ENCODE measurements at places on chromosomes 5 and 9.

- DNase-seq: no peak
Observed at GRCh38 chr9:133686642-133687575, 50.7 kb downstream of the DBH start.

- no peak for DNase-seq
Observed at GRCh38 chr9:89278551-89278950, 32.4 kb upstream of the CKS2 start.

DNA sequence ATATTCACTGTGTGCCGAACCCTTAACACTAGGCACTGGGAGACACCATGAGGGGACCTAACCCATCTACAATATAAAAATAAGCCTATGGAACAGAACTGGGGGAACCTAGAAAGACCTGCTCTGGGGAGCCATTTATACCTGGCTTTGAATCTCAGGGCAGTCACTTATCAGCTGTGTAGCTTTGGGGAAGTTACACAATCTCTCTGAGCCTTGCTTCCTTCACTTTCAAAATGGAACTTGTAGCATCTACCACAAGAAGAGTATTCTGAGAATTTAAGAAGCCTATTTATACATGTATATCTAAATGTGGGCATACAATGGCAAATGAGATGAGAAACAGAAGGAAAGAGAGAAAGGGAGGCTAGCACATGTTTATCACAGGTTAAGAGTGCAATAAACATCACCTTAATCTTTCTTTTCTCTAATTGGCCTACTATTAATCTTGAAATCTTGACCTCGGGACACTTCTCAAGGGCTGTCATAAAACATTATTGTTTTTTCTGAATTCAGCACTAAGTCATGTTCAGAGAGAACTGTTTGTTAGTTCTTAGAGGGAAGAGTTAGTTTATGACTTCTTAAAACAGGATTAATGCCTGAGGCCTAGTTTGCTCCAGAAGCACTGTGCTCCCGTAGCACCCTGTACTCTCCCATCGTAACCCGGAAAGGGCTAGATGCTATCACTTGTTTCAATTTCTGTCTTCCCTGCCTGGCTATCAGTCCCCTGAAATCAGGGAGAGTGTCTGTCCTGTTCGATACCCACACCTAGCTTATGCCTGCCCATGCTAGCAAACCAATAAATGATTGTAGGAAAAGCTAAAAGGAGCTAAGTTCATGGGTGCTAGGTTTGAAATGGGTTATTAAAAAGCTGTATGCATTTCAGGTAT, 606.4 kb upstream of the CLINT1 start:
- no peak for DNase-seq

DNA sequence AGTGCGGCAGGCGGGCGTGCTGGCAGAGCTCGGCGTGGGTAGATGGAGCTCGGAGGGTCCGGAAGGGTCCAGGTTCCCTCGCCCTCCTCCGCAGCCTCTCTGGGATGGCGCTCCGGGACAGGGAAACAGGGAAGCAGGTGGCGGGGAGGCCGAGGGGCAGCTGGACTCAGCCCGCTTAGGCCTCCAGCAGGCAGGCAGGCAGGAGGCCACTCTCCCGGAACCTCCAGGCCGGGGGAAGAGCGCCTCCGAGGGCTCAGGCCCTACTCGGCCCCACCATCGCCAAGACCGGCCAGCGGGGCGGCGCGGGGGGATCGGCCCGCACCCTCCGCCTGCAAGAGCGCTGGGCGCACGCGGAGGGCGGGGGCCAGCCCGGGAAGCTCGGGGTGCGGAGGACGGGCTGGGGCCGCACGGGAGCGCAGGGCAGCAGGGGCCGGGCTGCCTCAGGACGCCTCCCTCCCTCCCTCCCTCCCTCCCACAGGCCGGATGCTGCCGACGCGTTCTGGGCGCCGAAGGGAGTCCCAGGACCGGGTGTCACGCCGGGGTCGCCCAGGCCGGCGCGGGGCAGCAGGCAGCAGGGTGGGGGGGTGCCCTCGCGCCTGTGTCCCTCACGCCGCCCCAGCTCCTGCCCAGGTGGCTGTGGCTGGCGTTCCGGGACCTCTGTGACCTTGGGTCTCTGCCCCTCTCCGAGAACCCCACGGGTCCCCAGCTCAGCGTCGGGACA, 977 bp downstream of the MGAT4B start:
- no peak for DNase-seq

DNA sequence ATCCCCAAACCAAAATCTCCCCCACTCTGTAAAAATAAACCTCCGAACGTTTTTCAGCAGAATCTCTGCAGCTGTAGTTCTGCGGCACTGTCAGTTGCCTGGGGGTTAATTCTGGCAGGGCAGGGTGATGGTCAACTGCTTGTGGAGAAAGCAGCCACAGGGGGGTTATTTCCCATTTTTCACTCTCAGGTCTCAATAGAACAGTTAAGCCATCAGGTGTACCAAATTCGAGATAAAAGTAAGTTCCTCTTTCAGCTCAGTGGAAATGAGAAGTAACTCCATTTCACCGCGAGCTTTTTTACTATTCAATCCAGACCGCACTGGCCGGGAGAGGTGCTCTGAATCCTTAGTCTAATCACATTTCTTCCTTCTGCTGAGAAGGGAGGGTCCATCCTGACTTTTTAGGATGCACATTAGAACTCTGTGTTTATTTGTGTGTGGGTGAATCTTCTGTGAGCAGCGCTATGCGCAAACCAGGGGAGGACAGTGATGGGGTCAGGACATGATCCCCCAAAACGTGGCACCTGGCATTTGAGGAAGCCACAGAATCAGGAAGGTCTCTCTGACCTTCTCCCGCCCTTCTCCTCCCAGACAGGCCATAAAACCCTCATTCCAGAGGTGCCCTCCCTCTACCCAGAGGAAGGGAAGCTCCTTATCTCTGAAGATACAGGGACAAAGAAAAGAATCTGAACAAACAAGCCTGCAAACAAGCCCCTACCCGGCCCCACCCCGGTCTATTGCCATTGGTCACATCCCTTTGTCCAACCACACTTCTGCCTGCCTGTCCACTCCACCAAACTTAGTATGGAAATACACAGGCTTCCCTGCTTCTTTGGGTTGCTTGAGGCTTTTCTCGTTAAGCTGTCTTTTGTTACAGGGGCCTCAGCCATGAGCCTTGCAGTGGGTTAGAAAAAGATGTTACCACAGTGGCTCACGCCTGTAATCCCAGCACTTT, 229.0 kb downstream of the ROR2 start:
- no peak for DNase-seq

DNA sequence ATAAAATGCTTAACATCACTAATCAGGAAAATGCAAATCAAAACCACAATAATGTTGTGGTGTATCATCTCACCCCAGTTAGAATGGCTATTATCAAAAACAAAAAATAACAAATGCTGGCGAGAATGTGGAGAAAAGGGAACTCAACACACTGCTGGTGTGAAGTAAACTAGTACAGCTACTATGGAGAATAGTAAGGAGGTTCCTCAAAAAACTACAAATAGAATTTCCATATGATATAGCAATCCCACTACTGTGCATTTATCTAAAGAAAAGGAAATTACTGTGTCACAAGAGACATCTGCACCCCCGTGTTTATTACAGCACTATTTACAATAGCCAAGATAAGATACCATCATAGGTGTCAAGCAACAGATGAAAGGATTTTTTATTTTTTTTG, 214.5 kb upstream of the RASA1 start:
- no peak for DNase-seq

GRCh38 chr9:96875461-96876142, 21.3 kb upstream of the ZNF782 start:
- DNase-seq: no peak

DNA sequence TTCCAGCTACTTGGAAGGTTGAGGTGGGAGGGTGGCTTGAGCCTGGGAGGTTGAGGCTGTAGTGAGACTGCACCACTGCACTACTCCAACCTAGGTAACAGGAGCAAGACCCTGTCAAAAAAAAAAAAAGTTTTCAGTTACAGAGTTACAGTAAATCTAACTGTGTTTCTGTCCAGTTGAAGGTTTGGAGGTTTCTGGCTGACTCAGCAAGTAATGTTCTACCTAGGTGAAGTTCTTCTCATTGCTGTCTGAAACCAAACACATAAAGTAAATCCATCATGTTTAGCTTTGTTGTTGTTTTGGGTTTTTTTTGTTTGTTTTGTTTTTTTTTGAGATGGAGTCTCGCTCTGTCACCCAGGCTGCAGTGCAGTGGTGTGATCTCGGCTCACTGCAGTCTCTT, 7.9 kb upstream of the ANKHD1 start:
- no peak for DNase-seq

DNA sequence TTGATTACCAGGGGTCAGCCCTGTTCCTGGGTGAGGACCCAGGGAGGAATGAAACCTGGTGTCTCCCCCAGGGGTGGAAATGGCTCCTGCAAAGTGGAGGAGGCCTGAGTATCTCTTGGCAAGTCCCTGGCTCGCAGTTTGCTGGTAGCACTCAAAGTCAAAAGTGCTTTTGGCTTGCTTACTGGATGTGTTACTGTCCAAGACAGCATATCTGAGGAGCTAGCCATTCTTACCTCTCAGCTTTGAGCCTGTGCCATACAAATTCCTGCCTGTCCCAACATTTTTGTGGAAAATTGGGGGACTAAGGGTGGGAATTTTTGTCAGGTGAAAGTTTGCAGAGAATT, 9.9 kb downstream of the ZNF618 start:
- DNase-seq: no peak

DNA sequence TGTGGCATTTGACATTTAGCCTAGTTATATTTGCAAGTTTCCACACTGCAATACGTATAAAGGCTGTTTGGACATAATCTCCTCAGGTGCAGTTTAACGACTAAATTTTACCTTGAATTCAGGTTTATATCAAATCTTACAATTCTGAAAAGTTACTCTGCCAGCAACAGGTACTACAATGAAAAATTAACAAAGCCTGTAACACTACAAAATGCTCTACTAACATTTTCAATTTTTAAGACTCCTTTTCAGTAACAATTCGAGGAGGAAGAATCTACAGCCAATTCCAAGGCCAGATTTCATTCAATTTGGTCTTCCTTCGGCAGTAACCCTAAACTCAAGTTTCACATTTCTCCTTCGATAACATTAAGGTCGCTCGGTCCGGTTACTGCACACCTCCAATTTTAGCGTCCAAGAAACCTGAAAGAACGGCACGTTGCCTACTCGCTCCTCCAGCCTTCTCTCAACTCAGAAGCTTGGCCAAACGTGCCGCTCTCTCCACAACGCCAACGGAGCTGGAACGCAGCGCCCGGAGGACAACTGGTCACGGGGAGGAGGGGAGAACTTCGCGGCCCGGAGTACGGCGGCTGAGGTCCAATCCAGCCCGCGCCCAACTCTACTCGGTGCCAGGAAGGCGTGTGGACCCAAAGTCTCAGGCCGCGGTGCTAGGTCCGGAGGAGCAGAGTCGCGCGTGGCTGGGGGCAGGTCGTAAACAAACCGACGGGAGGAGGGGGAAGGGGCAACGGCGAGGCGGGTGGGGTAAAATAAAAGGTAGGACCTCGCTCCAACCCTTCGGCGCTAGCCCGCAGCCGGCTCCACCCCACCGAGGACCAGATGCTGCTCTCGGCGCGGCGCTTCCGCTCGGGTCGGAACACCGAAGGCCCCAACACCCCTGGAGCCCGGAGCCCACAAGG, 681 bp downstream of the FNIP1 start:
- DNase-seq: peak; percentile 9

- DNase-seq: no peak
Observed at GRCh38 chr5:119078861-119079260, 8.0 kb downstream of the DMXL1 start.

GRCh38 chr5:68288707-68289134, 73.2 kb downstream of the PIK3R1 start:
- no peak for DNase-seq

DNA sequence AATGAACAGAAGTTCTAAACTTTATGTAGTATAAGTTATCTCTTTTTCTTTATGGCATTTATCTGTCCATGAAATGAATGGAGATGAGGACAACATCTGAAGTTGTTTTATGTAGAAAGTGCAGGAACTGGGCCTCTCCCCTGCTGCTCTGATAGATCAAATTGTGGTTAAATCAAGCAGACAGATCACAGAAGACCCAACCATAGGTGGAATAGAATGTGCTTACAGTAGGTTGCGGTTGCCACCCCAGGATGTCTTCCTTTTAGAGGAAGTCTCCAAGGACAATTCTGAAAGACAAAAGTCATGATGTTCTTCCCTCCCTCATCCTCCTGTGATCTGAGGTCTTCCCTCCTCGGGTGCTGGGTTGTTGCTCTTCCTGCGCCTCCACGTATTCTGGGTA, 12.9 kb downstream of the RASGRF2 start:
- no peak for DNase-seq

DNA sequence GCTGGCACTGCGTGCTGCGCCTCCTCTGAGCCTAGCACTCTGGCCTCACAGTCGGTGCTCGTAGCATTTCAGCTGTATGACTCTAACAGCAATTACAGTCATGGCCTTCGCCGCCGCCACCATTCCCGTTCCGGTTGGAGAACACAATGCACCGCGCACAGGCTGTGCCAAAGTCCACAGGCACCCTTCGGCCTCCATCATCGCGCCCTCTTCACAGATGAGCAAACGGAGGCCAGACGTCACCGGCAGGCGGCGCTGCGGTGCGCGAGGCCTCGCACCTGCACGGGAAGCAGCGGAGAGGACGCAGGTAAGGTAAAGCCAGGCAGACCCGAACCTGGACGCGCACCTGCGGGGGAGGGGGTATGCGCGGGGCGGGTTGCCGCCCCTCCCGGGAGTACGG, 128.9 kb downstream of the BARX1 start:
- DNase-seq: peak; percentile 23

DNA sequence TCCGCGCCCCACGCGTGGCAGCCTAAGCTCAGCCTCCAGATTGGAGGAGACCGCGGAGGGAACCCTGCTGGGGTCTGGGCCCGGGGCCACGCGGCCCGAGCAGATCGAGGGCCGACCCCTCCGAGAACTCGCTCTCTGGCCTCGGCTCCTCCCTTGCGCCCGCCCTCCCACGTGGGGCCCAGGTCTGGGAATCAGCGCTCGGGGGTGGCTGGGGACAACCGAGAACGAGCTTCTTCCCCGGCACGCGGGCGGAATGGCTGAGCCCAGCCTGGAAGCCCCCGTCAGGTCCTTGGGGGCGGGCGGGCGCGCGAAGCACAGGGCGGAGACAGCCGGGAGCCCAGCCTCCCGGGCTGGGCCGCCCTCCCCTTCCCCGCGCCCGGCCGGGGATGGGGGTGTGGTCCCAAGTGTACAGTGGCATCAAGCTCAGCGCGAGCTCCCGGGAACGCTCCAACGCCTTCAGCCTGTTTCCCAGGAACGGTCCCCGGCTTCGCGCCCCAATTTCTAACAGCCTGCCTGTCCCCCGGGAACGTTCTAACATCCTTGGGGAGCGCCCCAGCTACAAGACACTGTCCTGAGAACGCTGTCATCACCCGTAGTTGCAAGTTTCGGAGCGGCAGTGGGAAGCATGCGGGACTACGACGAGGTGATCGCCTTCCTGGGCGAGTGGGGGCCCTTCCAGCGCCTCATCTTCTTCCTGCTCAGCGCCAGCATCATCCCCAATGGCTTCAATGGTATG, at the start of gene SLC22A4:
SLC22A4 (plus strand) TSS at position 403 of the 736 bp plus-strand sequence; CDS start at position 626, 223 bp downstream.
- DNase-seq: peak; percentile 58

GRCh38 chr5:78543292-78543691, 105.3 kb downstream of the LHFPL2 start:
- DNase-seq: no peak

DNA sequence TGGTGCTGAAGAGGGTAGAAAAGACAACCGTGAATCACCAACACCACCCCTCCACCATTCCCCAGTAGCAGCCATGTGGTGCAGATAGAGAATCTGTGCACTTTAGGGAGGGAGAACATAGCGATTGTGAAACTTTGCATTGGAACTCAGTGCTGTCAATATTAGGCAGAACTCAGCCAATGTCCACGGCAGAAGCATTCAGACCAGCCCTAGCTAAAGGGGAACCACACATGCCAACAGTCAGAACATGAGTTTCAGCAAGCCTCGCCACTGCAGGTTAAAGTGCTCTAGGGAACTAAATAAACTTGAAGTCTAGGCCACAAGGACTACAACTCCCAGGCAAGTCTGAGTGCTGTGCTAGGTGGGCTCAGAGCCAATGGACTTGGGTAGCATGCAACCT, 38.5 kb upstream of the DEPDC1B start:
- DNase-seq: no peak

- no peak for DNase-seq
Observed at GRCh38 chr5:14545308-14545707, 36.3 kb upstream of the OTULINL start.
